ENCODE measurements at places on chromosomes 4 and X.
A peak's percentile ranks its signal among the peaks of the same experiment; 100 is the strongest.

DNA sequence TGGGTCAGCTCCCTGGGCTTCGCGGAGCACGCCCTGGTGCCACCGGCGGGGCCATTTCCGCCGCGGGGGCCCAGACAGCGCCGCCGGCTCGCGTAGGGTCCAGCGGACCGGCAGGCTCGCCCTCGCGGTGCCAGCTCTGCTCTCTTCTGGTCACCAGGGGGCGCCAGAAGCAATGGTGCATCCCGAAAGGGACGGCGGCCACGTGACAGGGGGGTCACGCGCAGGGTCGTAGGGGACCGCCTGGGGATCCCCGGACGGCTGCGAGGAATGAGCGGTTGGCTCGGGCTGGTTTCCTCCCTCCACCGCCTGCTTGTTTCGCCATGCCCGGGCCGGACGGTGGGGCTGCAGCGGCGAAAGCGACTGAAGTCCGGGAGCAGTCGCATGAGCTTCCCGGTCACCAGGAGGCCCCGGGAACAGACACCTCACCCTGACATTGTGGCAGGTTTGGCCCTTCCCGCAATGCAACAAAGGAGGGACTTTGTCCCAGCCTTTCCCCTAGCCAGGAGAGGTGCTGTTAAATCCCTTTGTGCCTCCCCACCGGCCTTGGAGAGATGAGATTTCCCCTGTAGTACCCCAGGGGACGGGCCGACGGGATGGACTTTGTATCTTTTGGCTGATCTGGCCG is 15.8 kb downstream of the ZCCHC12 start:
- peak; percentile 77 for DNase-seq

DNA sequence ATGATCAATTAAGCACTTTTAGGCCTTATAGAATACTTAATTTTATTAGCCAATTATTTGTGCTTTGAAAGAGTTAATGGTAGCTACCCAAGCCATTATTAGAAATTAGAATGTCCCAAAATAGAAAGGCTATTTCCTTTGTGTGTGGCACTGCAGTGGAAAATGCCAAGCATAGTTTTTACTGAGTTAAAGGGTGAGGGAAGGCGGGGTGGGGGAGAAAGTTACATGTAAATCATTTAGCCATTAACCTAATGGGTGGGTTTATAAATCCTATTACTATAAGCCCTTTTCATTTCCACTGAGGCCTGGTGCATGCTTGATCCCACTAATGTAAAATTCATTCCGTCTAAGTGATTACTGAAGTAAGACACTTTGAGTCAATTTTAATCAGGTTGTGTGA is 105.8 kb downstream of the POLA1 start:
- DNase-seq, result no peak

DNA sequence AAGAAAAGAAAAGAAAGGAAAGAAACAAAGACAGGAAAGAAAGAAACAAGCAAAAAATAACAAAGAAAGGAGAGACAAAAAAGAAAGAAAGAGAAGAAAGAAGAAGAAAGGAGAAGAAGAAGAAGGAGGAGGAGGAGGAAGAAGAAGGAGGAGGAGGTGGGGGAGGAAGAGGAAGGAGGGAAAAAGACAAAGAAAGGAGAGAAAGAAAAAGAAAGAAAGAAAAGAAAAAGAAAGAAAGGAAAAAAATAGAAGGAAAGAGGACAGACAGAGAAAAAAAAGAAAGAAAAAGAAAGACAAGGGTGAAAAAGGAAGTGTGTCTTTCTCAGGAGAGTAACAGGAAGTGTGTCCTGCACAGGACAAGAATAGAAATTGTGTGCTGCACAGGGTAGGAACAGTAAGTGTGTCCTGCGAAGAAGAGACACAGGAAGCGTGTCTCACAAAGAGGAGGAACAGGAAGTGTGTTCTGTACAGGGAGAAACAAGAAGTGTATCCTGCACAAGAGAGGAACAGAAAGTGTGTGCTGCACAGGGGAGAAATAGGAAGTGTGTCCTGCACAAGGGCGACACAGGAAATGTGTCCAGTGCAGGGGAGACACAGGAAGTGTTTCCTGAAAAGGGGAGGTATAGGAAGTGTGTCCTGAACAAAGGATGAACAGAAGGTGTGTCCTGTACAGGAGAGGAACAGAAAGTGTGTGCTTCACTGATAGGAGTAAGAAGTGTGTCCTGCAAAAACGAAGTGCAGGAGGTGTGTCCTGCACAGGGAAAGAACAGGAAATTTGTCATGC is 101.2 kb downstream of the ARSF start:
- DNase-seq, result no peak

DNA sequence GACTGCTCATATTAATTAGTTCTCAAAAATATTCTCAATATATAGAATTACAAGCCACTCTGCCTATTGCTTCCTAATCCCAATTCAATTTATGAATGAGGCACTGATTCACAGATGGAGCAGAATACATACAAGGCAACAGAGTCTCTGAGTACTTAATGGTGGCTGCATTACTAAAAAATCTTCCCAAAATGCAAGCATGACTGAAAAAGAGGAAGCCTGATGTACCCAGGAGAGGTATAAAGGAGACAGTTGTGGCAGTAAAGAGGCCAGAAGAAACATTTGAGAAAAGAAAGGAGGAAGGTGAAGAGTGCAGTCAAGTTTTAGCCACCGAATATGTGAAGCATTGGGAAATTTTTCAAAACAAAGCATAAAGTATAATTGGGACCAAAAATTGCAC is 163.2 kb upstream of the INTU start:
- no peak for DNase-seq

DNA sequence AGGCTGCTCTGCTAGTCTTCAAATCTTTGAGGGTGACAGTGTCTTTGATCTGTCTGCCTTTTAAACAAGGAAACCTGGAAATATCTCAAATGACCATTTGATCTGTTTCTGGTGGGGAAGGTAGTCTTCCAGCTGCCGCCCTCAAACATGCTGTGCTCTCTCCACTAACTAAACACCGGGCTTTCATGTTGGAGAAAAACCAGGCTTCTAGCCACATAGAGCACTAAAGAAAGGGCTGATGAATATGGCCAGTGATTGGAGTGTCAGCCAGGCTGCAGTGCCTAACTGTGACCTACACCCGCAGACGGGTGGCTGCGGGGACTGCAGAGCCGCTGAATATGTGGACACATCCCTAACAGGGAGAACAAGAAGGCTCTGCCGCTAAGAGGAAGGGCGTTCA is 85.9 kb downstream of the UNC5C start:
- DNase-seq, result no peak

DNA sequence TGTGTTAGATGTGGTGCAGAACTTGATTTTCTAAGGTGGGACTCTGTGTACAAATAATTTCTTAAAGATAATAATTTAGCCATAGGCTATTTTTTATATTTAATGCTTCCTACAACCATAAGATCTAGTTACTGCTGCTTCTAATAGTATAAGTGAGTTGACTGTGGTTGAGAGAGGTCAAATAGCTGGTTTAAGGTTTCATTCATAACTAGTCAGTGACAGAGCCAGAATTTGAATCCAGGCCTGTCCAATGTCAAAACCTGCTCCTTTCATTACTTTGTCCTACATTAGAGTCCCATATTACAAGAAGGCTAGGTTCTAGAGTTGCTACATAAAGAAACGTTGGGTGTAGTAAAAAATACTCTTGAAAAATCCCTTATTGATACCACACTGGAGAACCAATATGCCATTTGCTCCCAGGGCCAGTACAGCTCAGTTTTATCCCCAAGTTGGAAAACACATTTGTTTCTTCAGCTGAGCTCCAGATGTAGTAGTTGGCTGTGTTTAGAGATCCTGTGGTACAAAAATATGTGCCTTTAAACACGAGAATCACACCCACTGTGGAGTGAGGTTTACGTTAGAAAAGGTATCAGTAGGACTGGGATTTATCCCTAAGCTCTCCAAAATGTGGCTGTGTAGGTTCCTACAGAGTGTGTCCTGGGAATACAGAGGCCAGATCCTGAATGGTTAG is 84.3 kb downstream of the REPS2 start:
- no peak for DNase-seq

DNA sequence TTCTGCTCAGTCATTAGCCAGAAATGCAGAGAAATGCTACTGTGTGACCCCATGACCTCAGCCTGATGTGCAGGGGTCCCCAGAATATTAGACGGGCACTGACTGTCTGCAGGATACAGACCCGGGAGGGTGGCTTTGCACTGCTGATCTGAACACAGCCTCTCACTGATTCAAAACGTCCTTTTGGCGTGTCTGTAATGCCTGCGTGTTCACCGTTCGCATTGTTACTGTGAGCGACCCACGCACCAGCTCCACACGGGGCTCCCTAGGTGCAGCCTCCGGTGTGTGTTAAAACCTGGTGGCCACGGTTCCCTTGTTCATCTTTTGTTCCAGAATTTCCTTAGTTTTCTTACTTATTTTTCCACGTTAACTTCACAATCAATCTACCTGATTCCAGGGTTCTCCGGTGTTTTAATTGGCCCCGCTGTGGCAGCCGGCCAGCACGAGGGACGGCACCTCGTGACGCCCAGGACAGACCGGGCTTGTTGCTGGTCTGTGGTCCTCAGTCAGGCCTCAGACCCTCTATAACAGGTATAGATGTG is 32.0 kb upstream of the SPON2 start:
- no peak for DNase-seq

- no peak for DNase-seq
These were observed 21.8 kb downstream of the STARD8 start for GRCh38 chrX:68669094-68669860.

DNA sequence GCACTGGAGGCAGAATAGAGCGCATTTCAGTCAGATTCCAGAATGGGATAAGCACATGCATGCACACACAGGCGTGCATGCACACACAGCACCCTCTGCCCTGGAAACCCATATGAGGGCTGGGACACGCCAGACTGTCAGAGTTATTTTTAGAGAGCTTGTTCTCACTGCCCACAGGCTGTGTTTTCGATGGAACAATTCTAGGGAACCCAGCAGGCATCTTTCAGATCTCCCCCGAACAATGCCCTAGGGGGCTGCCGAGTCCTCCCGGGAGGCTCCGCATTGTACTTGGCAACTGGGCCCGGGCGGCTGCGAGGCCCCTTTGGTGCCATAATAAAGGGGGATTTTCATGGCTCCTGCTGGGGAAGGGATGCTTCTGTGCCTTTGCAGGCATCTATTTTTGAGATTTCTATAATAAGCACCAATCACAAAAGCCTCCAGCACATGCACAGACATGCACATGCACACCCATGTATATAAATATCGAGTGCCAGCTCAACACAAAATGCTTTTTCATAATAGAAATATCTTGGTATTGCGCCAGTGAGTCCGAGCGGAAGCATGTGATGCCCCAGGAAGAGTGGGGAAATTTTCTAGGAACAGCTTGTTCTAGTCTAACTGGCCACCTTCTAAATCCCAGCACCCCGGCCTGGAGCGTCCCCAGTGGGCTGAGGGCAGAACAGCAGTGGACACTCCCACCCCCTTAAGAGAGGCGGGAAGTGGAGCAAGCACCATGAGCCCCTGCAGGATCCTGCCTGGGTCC is 88.5 kb downstream of the PHKA2 start:
- no peak for DNase-seq

- no peak for DNase-seq
These were observed 13.2 kb upstream of the XIAP start for GRCh38 chrX:123846577-123847038.

All from stimulated activated CD4-positive, alpha-beta T cell treated with anti-CD3 and anti-CD28 coated beads, Interleukin-2, amount 100 ng/mL, for 24 hours (primary cell).